ENCODE measurements at places on chromosomes 4 and X.
A peak's percentile ranks its signal among the peaks of the same experiment; 100 is the strongest.

GRCh38 chrX:76538860-76539259 lies 111.3 kb downstream of the MAGEE1 start:
- DNase-seq = no peak

DNA sequence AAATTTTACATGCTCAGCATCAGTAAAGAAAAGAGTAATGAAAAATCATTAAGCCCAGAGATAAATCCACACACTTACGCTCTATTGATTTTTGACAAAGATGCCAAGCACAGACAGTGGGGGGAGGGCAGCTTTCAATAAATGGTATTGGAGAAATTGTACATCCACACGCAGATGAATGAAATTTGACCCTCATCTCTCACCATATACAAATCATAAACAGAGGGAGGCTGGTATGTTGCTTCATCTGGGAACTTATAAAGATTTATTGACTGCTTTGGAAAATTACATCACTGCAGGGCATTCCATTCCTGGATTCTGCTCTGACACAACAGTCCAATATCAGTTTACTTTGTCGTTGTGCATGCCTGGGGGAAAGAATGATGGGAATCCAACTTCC lies 58.4 kb upstream of the XAGE1A start:
- DNase-seq = no peak

DNA sequence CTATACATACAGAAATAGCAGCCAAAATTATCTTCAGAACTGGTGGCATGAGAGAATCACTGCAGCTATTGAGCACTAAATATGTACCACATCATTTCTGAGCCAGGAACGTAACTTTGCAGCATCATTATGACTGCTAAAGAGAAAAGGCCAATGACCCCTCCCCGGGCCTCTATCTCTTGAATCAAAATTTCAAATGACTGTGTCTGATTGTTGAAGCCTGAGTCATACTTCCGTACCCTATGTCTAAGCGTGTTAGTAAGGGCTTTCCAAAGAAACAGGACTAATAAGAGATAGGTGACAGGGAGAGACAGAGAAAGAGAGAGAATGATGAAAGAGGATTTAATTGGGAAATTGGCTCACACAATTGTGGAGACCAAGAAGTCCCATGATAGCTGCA lies 445.5 kb upstream of the SPANXN1 start:
- DNase-seq = no peak

GRCh38 chr4:120692964-120693363 lies 229.6 kb downstream of the PRDM5 start:
- no peak for DNase-seq

GRCh38 chr4:168682898-168683500 lies 186.1 kb downstream of the PALLD start:
- DNase-seq = no peak

GRCh38 chr4:76199664-76200211 lies 13.9 kb downstream of the SCARB2 start:
- DNase-seq = peak; percentile 94

- DNase-seq = no peak
Observed at GRCh38 chrX:8579602-8580001, 115.0 kb downstream of the VCX3B start.

DNA sequence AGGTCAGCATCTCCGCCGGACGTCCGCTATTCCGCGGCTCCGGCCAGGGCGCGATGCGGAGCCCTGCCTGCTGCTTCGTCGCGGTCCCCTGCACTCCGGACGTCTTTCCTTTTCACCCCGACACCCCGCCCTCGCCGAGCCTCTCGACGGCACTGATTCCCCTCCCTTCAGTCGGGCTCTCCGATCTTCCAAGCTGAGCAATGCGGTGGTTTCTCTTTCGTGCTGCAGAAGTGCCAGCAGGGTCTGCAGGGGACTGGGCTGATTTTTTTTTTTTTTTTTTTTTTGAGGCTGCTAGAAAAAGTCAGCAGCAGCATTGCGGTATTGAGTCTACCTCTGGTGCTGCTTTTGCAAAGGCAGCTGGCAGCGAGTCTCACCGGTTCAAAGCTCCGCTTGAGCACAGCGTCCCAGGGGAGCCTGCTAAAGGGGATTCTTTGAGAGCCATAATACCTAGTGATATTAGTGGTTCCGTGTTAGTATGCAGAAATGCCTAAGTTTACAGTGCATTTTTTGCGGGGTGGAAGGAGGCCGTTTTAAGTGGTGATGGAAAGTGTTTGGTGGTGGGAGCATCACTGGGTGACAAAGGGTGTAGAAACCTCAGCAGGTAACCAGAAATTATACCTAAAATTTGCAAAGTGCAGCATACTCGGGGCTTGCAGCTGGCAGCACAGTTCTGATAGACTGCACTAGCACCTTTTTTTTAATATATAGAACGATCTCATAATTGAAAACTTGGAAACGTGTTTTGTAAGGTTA lies 969 bp downstream of the STIM2 start:
- peak; percentile 95 for DNase-seq

DNA sequence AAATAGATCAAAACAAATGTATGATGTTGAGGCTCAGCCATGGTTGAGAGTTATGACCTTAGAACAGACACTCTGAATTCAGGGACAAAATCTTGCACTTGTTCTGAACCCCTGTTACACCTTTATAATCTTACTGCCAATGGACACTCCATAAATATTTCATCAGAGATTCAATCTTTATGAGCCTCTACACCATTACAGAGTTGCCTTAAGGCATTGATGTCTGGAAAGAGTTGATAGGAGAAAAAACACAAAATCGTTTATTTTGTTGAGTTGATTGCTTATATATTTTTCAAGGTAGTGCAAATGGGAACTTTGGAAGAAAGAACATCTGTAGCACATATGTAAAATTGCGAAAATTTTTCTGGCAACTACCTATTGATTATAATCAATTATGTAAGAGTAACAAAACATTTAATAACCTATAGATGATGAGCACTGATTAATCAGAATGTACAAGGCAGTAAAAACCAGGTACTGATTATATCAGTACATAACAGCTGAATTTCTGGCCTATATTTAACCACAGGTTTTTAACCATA lies 568.5 kb downstream of the FSTL5 start:
- no peak for DNase-seq

DNA sequence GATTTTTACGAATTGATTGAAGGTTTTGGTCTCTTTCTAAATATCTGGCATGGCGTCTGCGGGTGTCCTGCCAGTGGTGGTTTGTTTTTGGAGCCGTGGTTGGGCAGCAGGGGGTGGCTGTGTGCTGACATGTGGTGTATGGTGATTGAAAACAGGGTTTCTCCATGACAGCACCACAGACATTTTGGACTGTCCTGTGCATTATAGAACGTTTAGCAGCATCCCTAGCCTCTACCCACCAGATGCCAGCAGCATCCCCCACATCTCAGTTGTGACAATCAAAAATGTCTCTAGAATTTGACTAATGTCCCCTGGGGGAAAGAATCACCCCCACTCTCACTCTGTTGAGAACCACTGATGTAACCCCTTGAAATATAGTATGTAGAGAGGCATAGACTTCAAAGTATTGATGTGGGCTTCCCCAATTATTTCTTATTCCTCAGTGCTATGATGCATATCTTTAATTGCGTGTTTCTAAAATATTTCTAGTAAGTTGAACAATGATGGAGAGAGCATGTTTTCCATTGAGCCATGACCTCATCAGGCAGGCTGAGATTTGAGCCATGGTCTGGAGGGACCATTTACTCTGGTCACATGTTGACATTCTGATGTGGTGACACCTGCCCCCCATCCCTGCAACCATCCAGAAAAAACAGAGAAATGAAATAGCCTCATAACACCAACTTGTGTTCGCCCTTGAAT lies 77.4 kb upstream of the MID1 start:
- no peak for DNase-seq

DNA sequence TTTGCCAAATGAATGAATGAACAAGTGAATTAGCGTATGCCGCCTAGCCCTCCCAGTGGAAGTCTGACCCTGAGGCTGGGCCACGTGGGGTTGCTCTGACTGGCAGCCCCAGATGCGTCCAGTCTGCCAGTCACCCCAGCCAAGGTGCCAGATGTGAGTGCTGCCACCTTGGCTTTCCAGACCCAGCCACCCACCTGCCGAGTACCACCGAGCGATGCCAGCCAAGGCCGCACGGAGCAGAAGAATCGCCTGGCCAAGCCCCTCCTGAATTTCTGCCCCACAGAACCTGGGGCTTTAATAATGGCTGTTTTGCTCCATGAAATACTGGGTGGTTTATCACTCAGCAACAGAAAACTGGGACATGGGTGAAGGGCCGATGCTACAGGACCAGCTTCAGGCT lies 59.3 kb downstream of the ADRA2C start:
- no peak for DNase-seq

DNA sequence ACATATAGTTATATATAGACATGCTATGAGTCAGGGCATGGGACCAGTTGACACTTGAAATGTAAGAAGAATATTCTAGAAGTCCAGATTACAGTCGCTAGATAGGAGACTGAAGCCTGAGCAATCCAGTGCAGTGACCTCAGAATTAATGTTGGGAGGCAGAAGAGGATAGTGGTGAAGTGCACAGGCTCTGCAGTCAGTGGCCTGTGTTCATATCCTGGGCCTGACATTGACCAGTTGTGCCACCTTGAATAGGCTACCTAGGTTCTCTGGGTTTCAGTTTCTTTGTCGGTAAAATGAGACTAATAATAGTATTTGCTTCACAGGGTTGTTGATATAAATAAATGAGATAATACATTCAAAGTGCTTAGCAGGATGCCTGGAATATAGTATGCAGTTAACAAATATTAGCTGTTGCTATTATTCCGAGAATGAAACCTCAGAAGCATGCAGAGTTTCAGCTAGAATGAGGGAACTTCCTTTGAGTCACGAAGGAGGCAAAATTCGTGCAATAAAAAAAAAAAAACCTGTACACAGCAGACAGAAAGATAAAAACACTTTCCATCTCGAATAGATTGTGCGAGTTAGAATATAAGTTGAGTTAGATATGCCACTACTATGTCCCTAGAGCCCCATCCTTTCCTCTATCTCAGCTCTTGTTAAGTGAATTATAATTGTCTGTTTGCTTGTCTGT lies 4.0 kb upstream of the SH2D1A start:
- no peak for DNase-seq
